Activated CD4-positive, alpha-beta T cell treated with anti-CD3 and anti-CD28 coated beads, Interleukin-2, amount 10 ng/mL, durations not matched to agents 7 days and 5 days (primary cell): ENCODE measurements at places on chromosomes 6 and 20. TPM values are rescaled to one million over a fixed set of nuclear protein-coding genes. Genes with fewer than 3 reads are reported as not detected.
A peak's percentile ranks its signal among the peaks of the same experiment; 100 is the strongest.

Gene ARMH2
- total RNA-seq, result 1.8 TPM

Gene SLC17A1
- total RNA-seq, result not detected

Gene TBXT
- not detected for total RNA-seq

Gene TRAPPC3L
- not detected for total RNA-seq

Gene THBS2
- not detected for total RNA-seq

Gene SPEF1
- 0.21 TPM for total RNA-seq

Gene FAM162B
- total RNA-seq, result not detected

Gene CGA
- total RNA-seq, result not detected

Gene GRIK2
- not detected for total RNA-seq

Gene RBM24
- total RNA-seq, result not detected

Gene SIRPA
- not detected for total RNA-seq

Gene AHI1
- 10.8 TPM for total RNA-seq

Gene PARD6B
- 4.2 TPM for total RNA-seq

Gene GSTA2
- total RNA-seq, result not detected

Gene HLA-DPB1
- total RNA-seq, result 26.2 TPM

Gene SLC13A3
- 0.35 TPM for total RNA-seq

DNA sequence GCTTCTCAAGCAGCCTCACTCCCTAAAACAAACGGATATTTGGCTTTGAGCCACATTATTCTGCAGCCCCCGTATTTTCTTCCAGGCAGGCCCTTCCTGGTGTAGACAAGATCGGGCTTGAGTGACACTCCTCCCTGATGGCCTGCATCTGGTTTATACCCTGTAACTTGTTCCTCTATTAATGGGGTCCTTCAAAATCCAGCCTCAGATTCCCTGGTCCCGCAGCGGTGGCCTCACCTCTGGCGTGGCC, 375 bp upstream of the TMEM14C start:
- no peak for DNase-seq

GRCh38 chr6:167824591-167825331, 1.9 kb upstream of the AFDN start:
- no peak for DNase-seq

- DNase-seq, result no peak
Observed at GRCh38 chr20:24699321-24700165, 230.1 kb downstream of the SYNDIG1 start.

DNA sequence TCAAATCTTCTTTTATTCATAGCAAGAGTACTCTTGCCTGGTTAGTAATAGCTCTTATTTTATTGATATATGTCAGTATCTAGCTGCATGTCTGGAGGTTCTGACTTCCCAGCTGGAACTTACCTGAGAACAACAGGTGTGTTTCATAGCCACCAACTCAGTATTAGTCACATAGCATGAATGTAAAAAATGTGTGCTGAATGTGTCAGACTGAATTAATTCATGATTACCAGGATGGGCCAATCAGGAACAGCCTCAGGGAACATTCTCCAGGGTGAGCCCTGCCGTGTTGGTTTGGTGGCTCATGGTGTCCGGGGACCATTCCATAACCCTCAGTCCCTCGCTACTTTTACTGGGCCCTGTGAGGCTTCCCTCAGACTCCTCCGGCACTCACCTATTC, 99.7 kb downstream of the TULP4 start:
- no peak for DNase-seq

- no peak for DNase-seq
Observed at GRCh38 chr20:35828434-35828833, 56.6 kb downstream of the PHF20 start.

DNA sequence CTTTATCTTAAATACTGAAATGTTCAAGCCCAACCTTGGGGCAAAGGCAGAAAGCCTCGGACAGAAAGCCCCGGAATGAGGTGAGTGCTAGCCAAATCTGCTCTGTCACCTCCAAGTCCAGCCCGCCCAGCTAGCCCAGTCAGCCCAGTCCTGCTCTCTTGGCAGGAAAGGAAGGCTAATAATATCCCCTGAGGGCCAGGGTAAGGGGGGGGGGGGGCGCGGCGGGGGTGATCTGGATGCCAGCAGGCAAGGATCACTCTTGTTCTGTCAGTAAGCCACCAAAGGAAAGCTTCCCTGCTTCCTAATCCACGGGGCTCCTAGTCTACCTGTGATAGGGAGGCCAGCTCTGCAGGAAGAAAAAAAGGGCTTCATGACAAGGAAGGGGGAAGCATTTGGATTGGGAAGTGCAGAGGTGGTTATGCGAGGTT, 1.1 kb downstream of the NDRG3 start:
- no peak for DNase-seq

DNA sequence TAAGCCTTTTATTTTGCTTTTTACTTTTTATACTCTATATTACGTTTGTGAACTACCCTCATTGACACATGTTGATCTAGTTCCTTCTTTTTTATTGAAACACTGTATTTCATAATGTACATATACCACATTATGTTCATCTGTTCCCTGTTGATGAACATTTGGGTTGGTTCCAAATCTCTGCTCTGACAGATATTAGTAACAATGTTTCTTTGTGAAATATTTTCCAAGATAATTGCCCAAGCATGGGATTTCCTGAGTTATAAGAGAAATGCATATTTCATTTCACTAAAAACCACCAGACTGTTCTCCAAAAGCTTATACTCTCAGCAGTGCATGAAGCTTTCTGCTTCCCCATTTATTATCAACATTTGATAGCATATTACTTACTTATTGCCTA, 44.2 kb upstream of the TNFRSF21 start:
- DNase-seq, result no peak

DNA sequence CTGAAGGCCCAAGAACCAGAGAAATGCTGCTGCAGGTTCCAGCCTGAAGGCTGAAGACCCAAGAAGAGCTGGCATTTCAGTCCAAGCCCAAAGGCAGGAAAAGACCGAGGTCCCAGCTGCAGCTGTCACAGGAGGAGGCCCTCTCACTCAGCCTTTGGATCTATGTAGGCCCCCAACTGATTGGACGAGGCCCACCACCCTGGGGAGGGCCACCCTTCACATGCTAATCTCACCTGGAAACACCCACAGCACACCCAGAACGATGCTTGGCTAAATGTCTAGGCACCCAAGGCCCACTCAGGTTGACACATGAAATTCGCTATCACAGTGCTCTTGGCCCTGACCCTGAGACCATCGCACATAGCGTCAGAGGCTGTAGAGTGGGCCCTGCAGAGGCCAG, 6.8 kb downstream of the SLCO4A1 start:
- DNase-seq, result no peak

GRCh38 chr6:35585658-35586057, 73.0 kb upstream of the TULP1 start:
- no peak for DNase-seq

DNA sequence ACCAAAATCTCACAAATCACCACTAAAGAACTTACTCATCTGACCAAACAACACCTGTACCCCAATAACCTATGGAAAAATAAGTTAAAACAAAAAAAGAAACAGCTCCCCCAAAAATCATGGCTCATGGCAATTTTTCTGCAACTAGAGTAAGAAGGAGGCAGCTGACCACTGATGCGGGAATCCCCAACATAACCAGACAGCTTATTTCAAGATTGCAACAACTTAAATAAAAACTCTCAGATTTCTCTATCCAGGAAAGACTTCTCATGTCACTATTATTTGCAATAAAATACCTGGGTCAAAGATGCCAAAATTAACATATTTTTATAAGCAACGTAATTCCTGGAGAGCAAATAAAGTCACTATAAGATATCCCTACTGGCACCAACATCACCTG, 128.1 kb upstream of the LY86 start:
- DNase-seq, result no peak

DNA sequence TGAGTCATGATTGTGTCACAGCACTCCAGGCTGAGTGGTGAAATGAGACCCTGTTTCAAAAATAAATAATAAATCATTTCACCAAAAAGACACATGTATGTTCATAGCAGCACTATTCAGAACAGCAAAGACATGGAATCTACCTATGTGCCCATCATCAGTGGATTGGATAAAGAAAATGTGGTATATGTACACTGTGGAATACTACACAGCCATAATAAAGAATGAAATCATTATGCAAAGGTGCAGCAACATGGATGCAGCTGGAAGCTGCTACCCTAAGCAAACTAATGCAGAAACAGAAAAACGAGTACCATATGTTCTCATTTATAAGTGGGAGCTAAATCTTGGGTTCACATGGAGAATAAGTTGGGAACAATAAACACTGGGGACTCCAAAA, 33.1 kb downstream of the ZNF451 start:
- no peak for DNase-seq

GRCh38 chr6:40399888-40400457, 187.2 kb downstream of the LRFN2 start:
- DNase-seq, result no peak

DNA sequence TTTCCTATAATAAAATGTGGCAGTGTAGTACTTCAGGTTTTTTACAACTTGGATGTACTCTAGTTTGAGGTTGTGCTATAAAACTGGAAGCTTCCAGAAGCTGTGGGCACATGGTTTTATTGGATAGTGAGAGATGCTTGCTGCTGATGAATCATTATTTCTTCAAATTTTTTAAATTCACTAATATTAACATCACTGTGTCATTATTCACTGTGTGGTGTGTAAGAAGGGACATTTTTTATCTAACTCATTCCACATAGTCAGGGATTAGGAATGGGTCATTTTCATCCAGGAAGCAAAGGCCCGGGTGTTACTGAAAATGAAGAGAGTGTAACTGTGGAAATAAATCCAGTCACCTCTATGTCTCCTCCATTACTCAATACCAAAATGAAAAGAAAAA, 421.0 kb downstream of the TENT5A start:
- DNase-seq, result no peak

DNA sequence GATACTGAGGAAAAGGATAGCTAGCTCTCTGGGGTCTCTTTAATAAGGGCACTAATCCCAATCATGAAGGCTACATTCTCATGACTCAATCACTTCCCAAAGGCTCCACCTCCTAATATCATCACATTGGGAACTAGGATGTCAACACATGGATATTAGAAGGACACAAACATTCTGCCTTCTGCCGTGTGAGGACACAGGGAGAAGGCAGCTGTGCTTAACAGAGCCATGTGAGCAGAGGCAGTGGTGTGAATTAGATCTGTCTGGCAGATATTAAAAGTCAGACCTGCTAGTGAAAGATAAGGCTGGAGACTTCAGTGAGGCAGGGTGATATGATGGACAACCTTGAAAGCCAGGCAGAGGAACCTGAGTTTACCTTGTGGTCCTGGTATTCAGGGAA, 341.9 kb downstream of the ARHGAP18 start:
- DNase-seq, result no peak

DNA sequence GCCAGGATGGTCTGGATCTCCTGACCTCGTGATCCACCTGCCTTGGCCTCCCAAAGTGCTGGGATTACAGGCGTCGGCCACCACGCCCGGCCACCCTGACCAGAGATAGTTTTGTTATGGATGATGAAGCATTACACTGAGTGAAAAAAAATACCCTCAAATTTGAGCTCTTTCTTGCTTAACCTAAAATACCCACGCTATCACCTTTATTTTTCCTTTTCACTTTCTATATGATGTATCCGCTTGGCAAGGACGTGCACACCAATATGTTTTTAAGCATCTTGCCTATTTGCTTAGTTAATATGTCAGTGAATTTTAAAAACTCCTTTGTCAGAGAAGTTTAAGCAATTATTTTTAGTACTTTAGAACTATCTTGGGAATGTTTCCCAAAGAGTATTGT, 150.4 kb downstream of the INSM1 start:
- no peak for DNase-seq

- DNase-seq, result peak; percentile 14
Observed at GRCh38 chr6:159252955-159253508, 83.8 kb downstream of the FNDC1 start.

DNA sequence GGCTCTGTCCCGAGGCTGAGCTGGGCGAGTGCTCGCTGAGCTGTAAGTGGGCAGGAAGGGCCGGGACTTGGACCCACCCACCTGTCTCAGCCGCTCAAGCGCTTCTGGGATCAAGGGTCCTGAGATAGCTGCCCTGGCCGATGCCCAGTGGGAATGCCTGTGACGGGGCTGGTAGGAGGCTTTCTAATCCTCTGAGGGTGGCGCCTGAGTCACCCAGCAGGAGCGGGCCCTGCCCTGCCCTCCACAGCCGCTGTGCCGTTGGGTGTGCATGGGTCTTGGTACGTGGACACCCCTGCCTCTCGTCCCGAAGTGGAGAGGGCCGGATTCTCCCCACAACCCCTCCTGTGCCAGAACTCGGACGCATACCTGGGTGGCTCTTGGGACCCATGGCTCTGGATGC, 43.1 kb upstream of the GATA5 start:
- DNase-seq, result no peak

GRCh38 chr6:4125933-4126864, 9.2 kb downstream of the ECI2 start:
- no peak for DNase-seq

- no peak for DNase-seq
Observed at GRCh38 chr20:51074062-51074461, 51.2 kb upstream of the KCNG1 start.

DNA sequence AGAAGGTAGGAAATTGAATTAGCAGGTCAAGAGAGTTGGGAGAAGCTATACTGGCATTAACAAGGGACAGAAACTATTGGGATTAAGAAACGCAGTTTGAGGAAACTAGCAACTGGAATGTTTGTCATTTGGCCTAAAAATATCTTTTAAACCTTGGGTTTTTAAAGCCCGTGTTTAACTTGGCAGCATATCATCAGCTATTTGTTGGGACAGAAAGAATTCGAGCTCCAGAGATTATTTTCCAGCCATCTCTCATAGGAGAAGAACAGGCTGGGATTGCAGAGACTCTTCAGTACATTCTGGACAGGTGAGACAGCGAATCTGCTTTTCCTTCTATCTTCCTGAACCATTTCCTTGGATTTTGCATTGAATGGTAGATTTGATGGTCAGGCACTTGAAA, 17.8 kb downstream of the ACTR5 start:
- no peak for DNase-seq

DNA sequence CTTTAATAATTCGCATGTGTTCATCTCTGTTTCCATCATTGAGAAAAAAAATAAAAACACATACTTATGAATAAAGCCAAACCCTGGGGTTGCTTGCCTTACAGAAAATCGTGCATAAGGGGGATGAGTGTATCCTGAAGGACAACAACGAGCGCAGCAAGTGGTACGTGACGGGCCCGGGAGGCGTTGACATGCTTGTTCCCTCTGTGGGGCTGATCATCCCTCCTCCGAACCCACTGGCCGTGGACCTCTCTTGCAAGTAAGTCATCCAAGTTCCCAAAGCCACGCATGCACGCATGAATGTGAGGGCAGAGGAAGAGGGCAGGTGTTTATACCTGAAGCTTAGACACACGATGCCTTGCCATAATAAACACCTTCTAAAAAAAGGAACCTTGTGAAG, 20.9 kb upstream of the SNRNP48 start:
- no peak for DNase-seq

- DNase-seq, result no peak
Observed at GRCh38 chr6:160917572-160917971, 74.0 kb upstream of the MAP3K4 start.
